ENCODE measurements at places on chromosomes 2 and 18.

DNA sequence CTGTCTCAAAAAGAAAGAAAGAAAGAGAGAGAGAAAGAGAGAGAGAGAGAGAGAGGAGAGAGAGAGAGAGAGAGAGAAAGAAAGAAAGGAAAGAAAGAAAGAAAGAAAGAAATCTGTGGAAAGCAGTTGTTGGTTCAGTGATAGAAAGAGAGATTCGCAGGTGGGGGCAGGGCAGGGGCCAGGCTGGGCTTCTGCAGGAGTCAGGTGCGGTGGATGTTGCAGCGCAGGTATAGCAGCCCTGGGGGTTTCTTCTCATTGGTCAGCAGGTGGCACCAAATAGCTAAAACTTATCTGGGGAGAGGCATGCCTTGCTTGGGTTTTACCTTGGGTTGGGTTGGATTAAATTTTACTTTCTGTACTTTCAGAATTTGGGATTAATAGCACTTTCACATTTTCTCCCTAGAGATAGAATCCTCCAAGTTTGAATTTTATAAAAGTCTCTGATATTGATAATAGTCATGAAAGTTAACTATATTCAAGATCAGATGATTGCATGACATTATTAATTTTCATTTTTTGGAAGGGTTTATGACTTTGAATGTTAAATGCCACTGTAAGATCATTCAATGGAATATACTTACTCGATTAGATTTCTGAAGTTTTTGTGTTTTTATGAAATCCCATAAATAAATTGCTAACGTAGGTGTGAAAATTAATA is 66.6 kb downstream of the SPTBN1 start:
- DNase-seq: peak; percentile 18

GRCh38 chr18:11118051-11118766 is 31.2 kb downstream of the PIEZO2 start:
- no peak for DNase-seq

GRCh38 chr2:197675711-197676188 is 363 bp upstream of the RFTN2 start:
- no peak for DNase-seq

- no peak for DNase-seq
Measured at GRCh38 chr2:53765767-53766166, 1.8 kb upstream of the CHAC2 start.

Measured in stimulated activated CD4-positive, alpha-beta T cell treated with anti-CD3 and anti-CD28 coated beads, Interleukin-1b, Interleukin-23, amount 100 ng/mL, for 1 hour (primary cell).